ENCODE measurements at places on chromosomes 6 and 20. TPM values are rescaled to one million over a fixed set of nuclear protein-coding genes. Genes with fewer than 3 reads are reported as not detected.
A peak's percentile ranks its signal among the peaks of the same experiment; 100 is the strongest.

The SLC35F1 gene
- 0.05 TPM for total RNA-seq

The SGK2 gene
- not detected for total RNA-seq

The HSPA12B gene
- not detected for total RNA-seq

The NKX2-4 gene
- total RNA-seq, result 21.4 TPM

The UTRN gene
- 113 TPM for total RNA-seq

The ULBP3 gene
- total RNA-seq, result 5.4 TPM

The ORC3 gene
- 60.4 TPM for total RNA-seq

The CCDC170 gene
- total RNA-seq, result 0.61 TPM

The INSM1 gene
- total RNA-seq, result not detected

The CDYL gene
- 36.1 TPM for total RNA-seq

DNA sequence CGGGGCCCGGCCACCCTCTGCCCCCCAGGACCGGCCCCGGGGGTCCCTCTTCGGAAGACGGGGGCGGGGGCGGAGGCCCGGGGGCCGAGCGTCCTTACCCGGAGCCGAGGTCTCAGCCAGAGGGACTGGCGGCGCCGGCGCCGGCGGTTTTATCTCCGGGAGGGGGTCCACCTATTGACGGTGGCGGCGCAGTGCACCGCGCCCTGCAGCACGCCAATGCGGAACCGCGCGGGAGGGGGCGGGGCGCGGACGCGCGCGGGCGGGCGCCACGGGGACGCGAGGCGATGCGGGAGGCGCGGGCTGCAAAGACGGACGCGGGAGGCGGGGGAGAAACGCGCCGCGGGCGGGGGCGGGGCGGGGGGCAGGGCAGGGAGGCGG is at the start of gene EEF1A2:
Gene EEF1A2, minus strand, starts transcription at position 124 of the 378 bp plus-strand sequence. CDS start 1,320 bp downstream, outside the sequence.
- no peak for DNase-seq

GRCh38 chr6:39942903-39943580 is 8.8 kb upstream of the MOCS1 start:
- no peak for DNase-seq

- DNase-seq, result no peak
Measured at GRCh38 chr6:46323312-46323965, 152.7 kb upstream of the ENPP5 start.

DNA sequence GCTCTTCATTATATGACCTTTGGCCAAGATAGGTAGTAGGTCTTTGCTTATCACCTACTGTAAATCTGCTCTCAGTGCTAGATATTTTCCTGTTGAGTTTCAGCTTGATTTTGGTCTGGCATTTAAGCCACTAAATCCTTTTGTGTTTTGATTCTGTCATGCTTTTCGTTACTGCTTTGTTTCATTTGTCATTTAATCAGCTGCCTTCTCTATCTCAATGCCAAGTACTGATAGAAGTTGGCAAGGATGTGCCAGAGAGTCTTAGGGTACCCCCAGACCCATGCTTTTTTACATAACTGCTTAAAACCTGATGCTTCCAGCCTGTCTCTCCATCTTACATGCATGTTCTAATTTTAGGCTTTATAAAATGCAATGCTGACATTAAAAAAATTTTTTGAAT is 300.1 kb upstream of the SASH1 start:
- no peak for DNase-seq

DNA sequence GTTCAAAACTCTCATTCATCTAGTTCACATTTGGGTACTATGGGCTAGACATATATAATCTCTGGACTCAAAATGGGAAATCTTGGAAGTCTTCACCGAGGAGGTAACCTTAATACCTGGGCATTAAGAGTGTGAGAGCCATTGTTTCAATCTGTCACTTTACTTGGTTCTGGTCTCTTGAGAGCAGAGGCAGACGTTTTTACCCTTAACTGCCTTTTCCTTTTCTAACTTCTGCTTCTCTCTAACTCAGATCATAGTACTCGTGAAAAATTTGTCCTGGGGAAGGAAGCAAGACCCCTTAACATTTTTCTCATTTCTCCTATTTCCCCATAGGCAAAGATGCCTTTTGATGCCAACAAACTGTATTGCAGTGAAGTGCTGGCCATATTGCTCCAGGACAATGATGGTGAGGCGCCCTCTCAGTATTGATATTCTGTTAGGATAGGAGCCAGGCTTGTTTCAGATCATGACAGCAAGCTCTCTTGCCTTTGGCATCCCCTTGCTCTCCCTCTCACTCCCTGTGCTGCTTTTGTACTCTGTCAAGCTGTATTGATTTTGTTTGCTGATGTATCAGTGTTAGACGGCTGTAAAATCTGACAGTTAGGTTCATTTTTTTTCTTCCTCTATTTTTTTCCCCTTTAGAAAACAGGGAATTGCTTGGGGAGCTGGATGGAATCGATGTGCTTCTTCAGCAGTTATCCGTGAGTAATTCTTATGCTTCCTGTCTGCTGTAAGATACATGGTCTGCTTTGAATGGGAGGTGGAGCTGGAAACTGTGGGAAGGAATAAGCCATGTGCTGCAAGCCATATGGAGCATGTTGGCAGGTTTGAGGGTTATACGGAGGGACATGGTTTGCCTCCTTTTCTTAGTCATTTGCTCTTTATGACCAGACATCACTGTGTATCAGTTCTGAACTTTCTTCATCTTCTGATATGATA is 83.5 kb downstream of the CTNNBL1 start:
- no peak for DNase-seq

DNA sequence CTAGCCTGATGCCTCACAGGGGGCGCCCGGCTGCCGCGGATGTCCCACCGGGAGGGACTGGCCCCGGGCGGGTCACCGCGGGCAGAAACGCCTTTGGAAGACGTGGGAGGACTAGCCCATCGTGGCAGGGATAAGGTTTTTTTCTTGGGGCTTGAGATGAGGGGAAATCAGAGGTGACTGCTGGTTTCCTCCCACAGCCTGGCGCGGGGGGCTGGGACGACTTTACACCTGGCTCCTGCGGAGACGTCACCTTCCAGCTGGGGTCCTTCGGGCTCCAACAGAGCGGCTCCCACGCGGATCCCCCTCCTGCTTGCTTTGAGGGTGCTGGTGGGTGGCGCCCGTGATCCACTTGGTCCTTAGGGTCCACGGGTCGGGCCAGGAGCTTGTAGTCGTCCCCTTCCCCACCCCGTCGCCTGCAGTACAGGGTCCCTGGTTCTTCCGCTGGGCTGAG is 11.4 kb downstream of the ULBP3 start:
- DNase-seq, result no peak

DNA sequence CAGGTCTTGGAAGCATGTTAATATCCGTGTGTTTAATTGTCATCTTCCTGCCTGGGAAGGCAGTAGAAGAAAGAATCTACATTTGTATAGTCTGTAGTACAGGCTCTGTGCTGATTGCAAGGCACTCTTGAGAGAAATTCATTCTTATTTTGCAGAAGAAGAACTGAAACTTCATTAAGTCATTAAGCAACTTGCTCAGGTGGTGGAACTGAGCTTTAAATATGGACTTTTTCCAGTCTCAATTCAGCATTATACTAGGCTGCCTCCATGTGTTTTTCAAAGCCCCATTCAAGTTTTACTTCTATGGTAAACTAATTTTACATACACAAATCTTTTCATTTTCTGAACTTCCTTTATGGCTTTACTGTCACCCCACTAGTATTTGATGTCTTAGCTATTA is 18.7 kb downstream of the ZNF451 start:
- no peak for DNase-seq

- DNase-seq, result no peak
Measured at GRCh38 chr20:24678351-24679106, 209.1 kb downstream of the SYNDIG1 start.

- no peak for DNase-seq
Measured at GRCh38 chr6:56833873-56834272, 121.0 kb upstream of the BEND6 start.

DNA sequence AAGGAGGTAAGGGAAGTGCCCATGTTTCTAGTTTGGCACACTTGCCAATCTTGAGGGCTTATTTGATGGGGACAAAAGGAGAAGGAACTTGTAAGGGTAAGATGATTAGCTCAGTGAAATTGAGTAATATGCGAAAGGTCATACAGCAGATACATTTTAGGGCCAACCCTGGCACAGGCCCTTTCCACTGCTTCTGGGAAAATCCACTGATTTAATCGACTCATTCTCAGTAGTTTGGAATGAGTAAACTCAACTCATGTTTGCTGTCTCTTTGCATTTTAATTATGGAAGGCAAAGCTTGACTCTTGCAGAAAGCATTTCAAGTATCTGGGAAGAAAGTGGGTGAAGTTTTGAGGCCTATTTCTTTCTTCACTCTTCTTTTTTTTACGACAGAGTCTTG is 20.0 kb downstream of the PHF20 start:
- DNase-seq, result no peak

DNA sequence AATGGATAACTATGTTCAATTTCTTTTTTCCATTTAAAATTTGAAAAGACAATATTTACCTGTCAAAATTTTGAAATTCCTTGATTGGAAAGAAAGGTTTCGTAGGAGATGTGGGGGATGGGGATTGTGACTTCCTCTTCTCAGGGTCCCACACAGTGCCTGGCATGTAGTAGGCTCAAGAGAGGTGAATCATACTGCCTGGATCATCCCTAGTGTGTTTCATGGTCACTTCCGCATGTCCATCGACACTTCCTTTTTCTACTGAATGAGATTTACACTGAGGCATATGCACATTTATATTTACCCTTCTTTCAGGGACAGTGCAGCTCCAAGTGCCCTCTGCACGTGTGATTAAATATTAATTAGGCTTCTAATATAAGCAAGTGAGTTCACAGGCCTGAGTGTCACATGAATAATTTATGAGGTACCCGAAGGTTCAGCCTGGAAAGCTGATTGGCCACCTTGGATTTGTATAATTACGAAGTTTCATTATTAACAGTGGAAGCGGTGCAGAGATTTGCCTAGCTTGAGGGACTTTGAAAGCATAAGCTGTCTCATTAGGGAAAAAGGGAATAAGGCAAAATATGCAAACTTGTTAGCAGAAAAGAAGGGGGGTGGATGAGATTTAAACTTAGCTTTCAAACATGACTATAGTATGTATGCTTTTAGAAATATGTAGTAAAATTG is 177.5 kb upstream of the MMS22L start:
- DNase-seq, result no peak

DNA sequence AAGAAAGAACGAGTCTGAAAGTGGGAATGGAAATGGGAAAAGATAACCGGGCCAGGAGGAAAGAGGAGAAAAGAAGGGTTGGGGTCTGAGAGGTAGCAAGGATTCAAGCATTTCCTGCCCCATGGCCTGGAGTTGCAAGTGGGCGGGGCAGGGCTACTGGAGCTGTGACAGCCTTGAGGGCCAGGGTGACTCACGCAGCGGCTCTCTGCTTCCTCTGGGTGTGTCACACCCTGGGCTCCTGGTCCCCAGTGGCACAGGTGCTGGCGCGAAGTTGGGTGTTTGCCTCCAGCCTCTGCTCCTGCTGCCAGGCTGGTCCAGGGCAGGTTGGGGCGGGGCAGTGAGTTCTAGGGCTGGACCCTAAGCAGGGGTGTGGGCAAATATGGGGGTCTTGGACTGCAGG is 3.3 kb upstream of the ULBP3 start:
- DNase-seq, result peak; percentile 85

DNA sequence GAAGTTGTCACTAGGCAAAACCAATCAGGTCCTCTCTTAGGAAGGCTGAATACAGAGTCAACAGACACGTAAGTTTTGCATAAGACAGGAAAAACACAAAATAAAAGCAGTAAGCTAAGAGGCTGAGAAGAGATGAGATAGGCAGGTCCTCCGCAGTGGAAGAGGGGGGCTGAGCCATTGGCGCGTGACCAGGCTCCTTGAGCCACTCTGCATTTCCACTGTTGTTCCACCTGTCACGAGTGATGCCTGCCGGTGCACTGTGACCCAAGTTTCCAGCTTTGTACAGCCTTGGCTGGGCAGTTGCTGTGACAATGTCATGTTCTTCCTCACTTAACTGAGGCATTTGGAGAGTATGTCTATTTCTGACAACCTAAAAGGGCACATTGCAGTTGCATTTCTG is 58.6 kb downstream of the NUDT3 start:
- no peak for DNase-seq

GRCh38 chr6:64685401-64685800 is 1021.6 kb downstream of the EYS start:
- no peak for DNase-seq

DNA sequence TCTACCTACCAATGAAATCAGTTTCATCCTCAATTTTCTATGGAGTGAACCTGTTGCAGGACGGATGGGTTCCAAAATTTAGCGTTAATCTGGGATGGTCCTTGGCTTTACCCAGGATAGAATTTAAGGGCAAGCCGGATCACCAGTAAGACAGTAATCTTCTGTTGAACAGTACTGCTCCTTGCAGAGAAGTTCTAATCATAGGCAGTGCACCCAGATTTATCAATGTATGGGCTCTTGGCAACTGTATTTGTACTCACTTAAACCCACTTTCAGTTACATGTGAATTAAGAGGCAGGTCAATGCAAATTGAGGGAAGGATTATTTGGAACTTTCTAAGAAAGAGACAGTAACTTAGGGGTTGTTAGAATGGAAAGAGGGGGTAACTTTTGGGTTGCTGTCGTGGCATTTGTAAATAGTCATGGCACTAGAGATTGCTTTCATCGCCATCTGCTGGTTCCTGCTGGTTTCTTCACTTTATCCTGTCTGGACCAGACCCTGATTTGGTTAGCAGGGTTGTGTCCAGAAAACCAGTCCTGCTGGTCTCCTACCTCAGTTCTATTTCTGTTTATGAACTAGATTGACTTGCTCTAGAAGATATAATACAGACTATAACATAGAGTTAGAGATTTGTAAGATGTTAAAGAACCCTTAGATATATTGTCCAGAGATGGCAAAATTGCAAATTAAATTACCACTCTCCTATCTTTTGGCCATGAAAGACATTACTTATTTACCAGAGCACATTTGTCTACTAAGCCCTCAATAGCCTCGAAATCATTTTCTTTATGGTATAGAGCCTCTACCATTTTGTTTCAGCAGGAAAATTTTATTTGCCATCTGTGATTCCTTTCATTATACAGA is 646.3 kb downstream of the UTRN start:
- DNase-seq, result peak; percentile 42

GRCh38 chr6:169177516-169178166 is 76.0 kb downstream of the THBS2 start:
- DNase-seq, result no peak

DNA sequence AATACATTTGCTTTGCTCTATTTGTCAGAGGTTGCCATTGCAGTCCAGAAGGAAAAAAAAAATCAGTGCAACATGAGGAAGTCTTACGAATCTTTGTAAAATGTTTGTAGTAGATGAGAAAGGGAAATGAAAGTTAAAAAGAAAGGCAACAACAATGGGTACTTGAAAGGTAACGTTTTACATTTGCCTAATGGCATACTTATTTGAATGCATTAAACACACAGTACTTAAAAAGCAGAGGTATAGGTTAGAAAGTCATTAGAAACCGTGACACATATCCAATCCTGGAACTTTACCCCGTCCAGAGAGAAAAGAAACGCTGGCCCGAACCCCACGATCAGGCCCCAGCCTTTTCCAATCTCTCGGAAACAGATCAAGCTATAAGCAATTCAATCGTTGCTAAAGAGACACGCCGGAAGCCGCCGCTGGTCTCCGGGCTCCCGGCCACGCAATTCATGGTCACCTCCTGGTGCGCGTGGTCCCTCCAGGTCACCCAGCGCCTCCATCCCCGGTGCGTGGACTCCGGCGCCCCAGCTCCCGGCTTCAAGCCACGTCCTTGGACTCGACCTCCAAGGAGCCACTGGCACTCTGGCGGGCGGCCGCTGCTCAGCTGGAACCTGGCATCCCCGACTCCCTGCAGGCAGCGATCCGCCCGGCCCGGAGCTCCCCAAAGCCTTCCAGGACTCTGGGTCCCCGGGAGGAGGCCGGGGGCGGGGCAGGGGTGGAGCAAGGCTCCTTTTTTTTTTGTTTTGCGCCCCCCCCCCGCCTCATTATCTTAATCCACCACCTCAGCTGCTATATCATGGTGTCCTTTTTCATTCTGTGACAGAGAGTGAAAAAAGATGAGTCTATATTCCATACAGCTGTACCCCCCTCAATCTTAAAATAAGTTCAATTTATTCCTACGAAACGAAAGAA is at the start of gene SLC18B1:
Gene SLC18B1, minus strand, starts transcription at position 687 of the 918 bp plus-strand sequence. Its CDS starts 181 bp downstream, at position 506.
- DNase-seq, result peak; percentile 47

GRCh38 chr6:99613409-99613704 is 6.7 kb downstream of the PRDM13 start:
- no peak for DNase-seq

All from SJSA1 (cell line).